H9 (cell line): ENCODE measurements at places on chromosomes 4 and X. TPM values are rescaled to one million over a fixed set of nuclear protein-coding genes. Genes with fewer than 3 reads are reported as not detected.

TBC1D19 gene
- total RNA-seq: 2.6 and 3.2 TPM in 2 replicates

DNA sequence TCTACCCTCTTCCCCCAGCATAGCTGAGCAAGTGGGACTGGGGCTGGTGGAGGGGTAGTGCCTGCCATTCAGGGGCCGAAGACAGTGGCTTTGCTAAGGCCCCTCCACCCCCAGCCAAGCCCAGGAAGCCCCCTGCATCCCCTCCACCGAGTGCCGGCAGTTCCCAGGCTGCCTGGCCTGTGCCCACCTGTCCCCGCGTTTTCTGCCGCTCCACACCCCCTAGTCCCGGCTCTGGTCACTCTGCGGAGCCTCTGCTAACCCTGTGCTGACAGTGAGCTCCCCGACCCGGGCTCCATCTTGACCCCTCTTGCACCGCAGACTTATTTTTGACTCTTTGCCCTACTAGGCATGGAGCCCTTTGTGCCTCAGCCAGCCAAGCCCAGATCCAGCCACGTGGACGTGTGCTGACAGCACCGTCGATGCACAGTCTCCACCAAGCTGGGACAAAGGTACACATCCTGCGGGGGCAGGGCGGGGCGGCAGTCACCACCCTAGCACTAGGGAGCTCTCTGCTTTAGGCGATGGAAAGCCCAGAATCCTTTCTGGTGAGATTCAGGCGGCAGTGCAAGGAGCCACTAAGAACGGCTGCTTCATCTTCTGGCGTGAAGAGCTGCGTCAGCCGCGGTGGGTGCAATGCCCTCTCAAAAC is 96.6 kb downstream of the PHKA2 start:
- DNase-seq: no peak

STEEP1 gene
- total RNA-seq: 30.3 and 30.4 TPM in 2 replicates

ERAS gene
- total RNA-seq: 0.18 TPM in 1 of 2 replicates, not detected in the other
